Bladder microvascular endothelial cell (primary cell): ENCODE measurements at places on chromosomes 16 and 17. TPM values are rescaled to one million over a fixed set of nuclear protein-coding genes. Genes with fewer than 3 reads are reported as not detected.

OR2C1 gene
- not detected in 2 replicates for total RNA-seq

CRHR1 gene
- total RNA-seq: not detected in 2 replicates

PMP22 gene
- total RNA-seq: 20.9 and 41.5 TPM in 2 replicates

SOST gene
- total RNA-seq: not detected in 2 replicates

KRTAP9-4 gene
- total RNA-seq: not detected in 2 replicates

USP32 gene
- 27.0 and 72.5 TPM in 2 replicates for total RNA-seq

TVP23C gene
- 14.9 and 42.0 TPM in 2 replicates for total RNA-seq

SLC38A10 gene
- total RNA-seq: 45.0 and 74.5 TPM in 2 replicates

ZG16 gene
- not detected in 2 replicates for total RNA-seq

USP36 gene
- total RNA-seq: 10.8 and 31.9 TPM in 2 replicates

ZNF469 gene
- total RNA-seq: 0.32 and 0.82 TPM in 2 replicates

SCNN1G gene
- 0.13 and 0.16 TPM in 2 replicates for total RNA-seq

TLCD3B gene
- 0.16 TPM in 1 of 2 replicates, not detected in the other for total RNA-seq

HBZ gene
- 0.19 TPM in 1 of 2 replicates, not detected in the other for total RNA-seq

IQCK gene
- 9.4 and 19.2 TPM in 2 replicates for total RNA-seq

SMIM5 gene
- total RNA-seq: not detected in 2 replicates

SLC12A3 gene
- not detected in 2 replicates for total RNA-seq

RGS11 gene
- total RNA-seq: 0.81 and 1.6 TPM in 2 replicates

ATP1B2 gene
- total RNA-seq: not detected in 2 replicates

GPR142 gene
- total RNA-seq: 0.16 and 0.19 TPM in 2 replicates

SLC38A8 gene
- total RNA-seq: not detected in 2 replicates

MAF gene
- total RNA-seq: 0.65 and 13.3 TPM in 2 replicates

EVPLL gene
- total RNA-seq: not detected in 2 replicates

KRTAP17-1 gene
- not detected in 2 replicates for total RNA-seq

OR4D2 gene
- not detected in 2 replicates for total RNA-seq

GINS2 gene
- total RNA-seq: 7.2 and 8.7 TPM in 2 replicates

QRICH2 gene
- 3.1 and 10.4 TPM in 2 replicates for total RNA-seq

KRT27 gene
- total RNA-seq: not detected in 2 replicates

GOSR2 gene
- 30.6 and 53.7 TPM in 2 replicates for total RNA-seq

MLKL gene
- 16.7 and 23.5 TPM in 2 replicates for total RNA-seq

OTOA gene
- under 0.01 and 0.06 TPM in 2 replicates for total RNA-seq

SPATA22 gene
- total RNA-seq: under 0.01 TPM in 1 of 2 replicates, not detected in the other

GLTPD2 gene
- total RNA-seq: not detected in 2 replicates

ABCC11 gene
- not detected in 2 replicates for total RNA-seq

SMPD3 gene
- under 0.01 and 0.25 TPM in 2 replicates for total RNA-seq

OR4D1 gene
- not detected in 2 replicates for total RNA-seq

MMP28 gene
- 11.0 and 11.3 TPM in 2 replicates for total RNA-seq

SLC16A6 gene
- 0.32 and 1.8 TPM in 2 replicates for total RNA-seq
